NCI-H187 (cell line): ENCODE measurements at places on chromosomes 5 and 9.

GRCh38 chr5:173341961-173342430, 13.8 kb upstream of the STC2 start:
- DNase-seq, result no peak

DNA sequence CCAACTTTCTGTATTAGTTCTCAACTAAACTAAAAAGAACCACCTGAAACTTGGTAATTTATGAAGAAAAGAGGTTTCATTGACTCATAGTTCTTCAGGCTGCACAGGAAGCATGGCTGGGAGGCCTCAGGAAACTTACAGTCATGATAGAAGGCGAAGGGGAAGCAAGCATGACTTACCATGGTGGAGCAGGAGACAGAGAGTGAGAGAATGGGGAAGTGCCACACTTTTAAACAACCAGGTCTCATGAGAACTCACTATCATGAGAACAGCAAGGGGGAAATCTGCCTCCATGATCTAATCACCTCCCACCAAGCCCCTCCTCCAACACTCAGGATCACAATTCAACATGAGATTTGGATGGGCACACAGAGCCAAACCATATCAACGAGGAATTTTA, 123.5 kb downstream of the DEPDC1B start:
- DNase-seq, result no peak

GRCh38 chr9:89902450-89903140, 297.8 kb downstream of the GADD45G start:
- DNase-seq, result no peak

DNA sequence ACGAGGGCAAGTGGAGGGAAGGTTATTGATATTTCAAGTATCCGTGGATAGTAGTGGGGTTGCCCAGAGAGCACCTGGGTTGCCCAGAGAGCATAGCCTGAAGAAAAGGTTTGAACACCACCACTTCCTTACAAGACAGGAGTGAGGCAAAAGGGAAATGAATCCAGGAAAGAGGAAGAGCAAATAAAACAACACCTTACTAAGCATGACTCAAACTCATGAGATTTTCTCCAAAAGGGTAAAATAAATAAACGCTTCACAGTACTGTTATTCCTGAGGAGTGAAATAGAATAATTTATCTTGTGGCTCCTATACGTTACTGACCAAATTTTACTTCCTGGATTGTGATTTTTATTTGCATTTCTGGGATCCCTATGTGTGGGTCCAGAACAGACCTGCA, 65.2 kb upstream of the PTPRD start:
- no peak for DNase-seq

DNA sequence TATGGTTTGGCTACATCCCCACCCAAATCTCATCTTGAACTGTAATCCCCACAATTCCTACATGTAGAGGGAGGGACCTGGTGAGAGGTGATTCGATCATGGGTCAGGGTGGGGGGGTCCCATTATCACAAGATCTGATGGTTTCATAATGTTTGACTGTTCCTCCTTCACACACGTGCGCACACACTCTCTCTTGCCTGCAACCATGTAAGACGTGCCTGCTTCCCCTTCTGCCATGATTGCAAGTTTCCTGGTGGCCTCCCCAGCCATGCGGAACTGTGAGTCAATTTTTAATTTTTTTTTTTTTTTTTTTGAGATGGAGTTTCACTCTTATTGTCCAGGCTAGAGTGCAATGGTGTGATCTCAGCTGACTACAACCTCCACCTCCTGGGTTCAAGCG, 27.0 kb downstream of the FAM169A start:
- DNase-seq, result no peak

GRCh38 chr5:158051036-158051435, 192.1 kb upstream of the CLINT1 start:
- DNase-seq, result no peak

GRCh38 chr5:88732862-88733261, 150.1 kb downstream of the MEF2C start:
- DNase-seq, result no peak

DNA sequence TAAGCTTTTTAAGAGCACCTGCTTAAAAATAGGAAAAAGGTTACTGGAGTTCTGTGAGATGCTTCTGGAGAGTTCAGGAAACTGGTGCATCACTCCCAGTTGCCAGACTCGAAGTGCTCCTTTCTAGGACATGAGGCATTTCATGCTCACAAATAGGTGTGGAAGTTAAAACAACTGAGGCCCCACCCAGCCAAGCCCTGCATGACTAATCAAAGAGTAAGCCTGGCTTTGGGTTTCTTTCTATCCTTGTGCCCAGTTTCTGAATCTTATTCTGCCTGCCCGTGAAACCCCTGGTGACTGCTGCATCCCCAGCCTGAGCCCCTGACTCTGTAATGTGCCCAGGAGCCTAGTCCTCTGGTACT, 7.7 kb downstream of the SPINK9 start:
- DNase-seq, result no peak

DNA sequence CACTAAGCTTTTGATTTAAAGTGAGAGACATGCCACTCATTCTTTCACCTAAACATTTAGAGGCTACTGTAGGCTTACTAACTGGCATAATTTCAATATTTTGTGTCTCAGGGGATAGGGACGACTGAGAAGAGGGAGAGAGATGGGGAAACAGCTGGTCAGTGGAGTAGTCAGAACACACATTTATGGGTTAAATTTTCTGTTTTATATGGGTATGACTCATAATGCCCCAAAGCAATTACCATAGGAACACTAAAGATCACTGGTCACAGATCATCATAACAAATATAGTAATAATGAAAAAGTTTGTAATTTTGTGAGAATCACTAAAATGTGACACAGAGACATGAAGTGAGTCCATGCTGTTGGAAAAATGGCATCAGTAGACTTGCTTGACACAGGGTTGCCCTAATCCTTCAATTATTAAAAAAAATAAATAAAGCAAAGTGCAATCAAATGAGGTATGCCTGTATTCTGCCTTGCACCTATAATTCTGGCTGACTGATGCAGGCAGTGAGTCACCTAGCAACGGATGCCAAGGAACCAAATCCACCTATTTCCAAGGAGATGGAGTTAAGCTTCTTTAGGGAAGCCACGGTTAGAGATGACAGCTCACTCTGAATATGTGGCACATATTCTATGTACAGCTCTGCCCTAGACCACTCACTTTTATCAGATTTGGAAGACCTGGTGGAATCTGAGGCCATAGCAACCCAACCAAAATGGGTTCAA, 166.1 kb downstream of the MARCHF11 start:
- DNase-seq, result no peak

- DNase-seq, result no peak
These were observed 897.5 kb downstream of the TLE1 start for GRCh38 chr9:80791836-80792235.

- no peak for DNase-seq
These were observed 233.6 kb upstream of the IRX1 start for GRCh38 chr5:3361811-3362605.

- no peak for DNase-seq
These were observed 189.8 kb upstream of the TRIM32 start for GRCh38 chr9:116497095-116497890.

- DNase-seq, result no peak
These were observed 122.1 kb upstream of the FBXL17 start for GRCh38 chr5:108503986-108504385.

DNA sequence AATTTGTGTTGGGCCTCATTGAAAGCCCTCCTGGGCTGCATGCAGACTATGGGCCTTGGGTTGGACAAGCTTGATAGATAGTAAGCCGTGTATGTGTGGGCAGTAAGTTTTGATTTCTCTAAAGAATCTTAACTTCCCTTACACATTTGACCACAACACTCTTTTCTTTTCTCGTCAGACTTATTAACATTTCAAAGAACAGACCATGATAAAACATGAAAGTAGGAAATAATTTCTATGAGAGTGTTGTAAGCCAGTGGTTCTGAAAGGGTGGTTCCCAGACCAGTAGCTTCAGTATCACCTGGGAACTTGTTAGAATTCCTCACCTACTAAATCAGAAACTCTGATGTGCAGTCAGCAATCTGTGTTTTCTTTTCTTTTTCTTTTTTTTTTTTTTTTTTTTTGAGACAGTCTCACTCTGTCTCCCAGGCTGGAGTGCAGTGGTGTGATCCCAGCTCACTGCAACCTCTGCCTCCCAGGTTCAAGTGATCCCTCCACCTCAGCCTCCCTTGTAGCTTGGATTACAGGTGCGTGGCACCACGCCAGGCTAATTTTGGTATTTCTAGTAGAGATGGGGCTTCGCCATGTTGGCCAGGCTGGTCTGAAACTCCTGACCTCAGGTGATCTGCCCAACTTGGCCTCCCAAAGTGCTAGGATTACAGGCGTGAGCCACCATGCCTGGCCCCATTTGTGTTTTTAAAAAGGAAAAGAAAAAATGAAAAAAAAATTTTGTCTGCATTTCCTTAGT, 20.0 kb upstream of the GCNT1 start:
- DNase-seq, result no peak

GRCh38 chr9:105047742-105048041, 119.7 kb upstream of the ABCA1 start:
- DNase-seq, result no peak

GRCh38 chr9:36987891-36988290, 46.2 kb downstream of the PAX5 start:
- DNase-seq, result no peak

DNA sequence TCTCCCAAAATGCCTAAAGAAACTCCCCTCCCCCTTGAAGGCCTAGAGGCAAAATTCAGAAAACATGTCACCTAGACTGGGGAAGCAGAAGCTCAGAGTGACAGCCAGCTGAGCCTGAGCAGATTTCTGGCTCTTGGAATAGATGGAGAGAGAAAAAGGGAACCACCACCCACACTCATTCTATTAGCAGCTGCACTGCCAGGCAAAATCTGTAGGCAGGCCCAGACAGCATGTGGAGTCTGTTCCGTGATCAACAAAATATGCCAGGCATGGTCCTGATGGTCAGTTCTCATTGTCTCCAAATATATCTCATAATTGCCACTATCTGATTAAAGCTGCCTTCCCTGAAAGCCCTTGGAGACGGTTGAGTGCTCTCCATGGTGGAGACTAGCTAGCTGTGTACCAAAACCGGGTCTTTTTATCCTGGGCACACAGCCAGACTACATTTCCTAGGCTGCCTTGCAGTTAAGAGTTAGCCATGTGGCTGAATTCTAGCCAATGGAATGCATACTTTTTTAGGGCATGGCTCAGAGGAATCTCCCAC, 131.7 kb upstream of the GPR151 start:
- peak; percentile 64 for DNase-seq

DNA sequence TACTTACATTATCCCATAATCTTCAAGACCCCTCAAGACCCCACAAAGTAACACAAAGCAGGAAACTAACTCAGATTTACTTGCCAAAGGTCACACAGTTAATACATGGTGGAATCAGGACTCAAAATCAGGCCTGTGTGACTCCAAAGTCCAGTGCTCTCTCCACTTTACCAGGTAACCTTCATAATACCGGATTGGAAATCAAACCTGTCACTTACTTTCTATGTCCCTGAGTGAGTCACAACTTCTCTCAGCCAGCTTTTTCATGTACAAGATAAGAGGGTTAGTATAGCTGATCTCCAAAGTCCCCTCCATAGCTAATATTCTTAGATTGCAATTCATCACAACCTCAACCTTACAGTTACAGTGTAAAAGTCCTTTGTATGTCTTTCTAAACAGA, 17.1 kb downstream of the STRBP start:
- no peak for DNase-seq

- DNase-seq, result no peak
These were observed 6.6 kb downstream of the PCDH12 start for GRCh38 chr5:141951332-141951781.

DNA sequence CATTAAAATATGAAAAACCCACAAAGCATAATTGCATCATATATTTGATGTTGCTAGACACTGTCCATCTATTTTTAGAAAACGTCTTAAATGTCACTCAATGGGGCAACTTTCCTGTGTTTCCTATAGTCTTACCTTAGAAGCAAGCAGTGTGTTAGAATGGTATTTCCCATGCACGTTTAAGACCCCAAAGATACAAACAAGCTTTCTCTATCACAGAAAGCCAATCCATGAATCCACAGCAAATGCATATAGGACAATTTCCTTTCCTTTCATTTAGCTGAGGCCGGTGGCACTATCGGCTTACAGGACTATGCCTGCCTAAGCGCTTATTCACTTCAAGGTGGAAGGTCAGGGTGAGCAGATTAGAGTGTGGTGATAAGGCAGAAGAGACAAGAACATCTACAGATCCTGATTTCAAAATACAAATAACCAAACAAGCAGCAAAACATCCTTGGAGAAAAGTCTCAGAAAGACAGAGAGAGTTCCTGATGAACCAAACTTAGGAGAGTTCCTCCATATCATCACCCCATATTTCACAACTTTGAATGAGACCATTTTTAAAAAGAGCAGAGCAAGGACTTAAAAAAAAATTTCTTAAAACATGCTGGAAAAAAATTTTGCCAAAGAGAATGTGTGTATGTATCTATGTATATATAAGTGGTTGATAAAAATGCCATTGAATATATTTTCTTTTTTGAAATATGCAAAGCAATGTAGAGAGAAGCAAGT, 57.2 kb downstream of the MEF2C start:
- no peak for DNase-seq

DNA sequence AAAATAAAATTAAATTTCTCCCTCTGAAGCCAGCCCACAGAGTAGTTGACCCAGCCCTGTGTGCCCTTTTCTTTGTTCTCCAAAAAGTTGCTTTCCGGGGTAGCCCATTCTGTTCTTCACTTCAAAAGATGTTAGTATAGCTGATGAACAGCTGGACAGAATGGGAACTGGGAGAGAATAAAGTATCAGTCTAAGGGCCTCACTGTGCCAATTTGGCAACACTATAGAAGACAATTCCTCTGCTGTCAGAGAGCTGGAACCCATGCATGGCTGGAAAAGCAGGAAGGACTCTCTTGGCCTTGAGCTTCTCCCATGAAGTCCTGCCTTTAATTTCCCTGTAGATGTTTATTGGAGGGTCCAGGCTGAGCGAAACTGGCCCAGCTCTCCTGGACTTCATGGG, 11.0 kb upstream of the TNFSF8 start:
- no peak for DNase-seq

DNA sequence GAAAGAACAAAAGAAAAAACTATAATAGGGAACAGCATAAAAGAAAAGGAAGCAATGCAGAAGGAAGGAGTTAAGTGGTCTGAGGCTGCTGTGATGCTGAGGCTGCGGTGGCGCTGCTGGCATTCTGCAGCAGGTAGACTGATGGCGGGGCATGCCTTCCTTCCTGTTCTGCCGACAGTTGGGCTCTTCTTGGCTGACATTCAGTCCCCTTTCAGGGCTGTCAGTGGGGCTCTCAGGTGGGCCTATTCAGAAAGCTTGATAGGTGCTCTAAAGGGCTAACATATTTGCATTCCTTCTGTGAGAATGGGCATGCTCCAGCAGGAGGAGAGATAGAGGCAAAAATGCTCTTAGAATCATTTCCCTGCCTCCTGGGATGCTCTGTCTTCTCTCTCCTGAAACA, 5.1 kb upstream of the CLINT1 start:
- no peak for DNase-seq

GRCh38 chr9:10232352-10232930, 380.4 kb downstream of the PTPRD start:
- no peak for DNase-seq

GRCh38 chr5:154197801-154198491, 7.4 kb downstream of the GALNT10 start:
- DNase-seq, result peak; percentile 77

- DNase-seq, result no peak
These were observed 765.4 kb upstream of the DMAC1 start for GRCh38 chr9:8564960-8565359.
